Coronary artery (tissue), 2 donors: ENCODE measurements at places on chromosomes 12 and 14.

GRCh38 chr14:76205708-76206107 is 54.0 kb downstream of the GPATCH2L start:
- DNase-seq = no peak

- no peak for DNase-seq
Measured at GRCh38 chr12:120416490-120417216, 21.3 kb upstream of the COX6A1 start.

- DNase-seq = no peak
Measured at GRCh38 chr14:88962356-88962755, 137.9 kb downstream of the TTC8 start.

GRCh38 chr12:69239922-69240630 is 707 bp downstream of the CPSF6 start:
- peak; percentile 79 for DNase-seq

DNA sequence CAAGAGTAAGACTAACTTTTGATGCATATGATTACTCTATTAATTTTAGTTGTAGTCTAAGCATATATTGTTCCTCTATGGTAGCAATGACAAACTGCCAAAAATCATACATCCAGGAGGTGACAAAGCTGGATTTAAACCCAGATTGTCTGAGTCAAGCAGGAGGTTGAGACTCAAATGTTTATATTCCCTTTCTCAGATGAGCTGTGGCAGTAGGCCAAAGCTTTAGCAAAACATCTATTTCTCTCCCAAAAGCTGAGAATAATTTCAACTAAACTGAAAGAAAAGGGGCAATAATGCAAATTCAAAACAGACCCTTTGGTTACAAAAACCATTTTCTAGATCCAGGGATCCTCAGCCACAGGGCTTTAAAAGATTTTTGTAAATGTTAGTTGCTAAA is 173.6 kb downstream of the SEC23A start:
- DNase-seq = no peak

DNA sequence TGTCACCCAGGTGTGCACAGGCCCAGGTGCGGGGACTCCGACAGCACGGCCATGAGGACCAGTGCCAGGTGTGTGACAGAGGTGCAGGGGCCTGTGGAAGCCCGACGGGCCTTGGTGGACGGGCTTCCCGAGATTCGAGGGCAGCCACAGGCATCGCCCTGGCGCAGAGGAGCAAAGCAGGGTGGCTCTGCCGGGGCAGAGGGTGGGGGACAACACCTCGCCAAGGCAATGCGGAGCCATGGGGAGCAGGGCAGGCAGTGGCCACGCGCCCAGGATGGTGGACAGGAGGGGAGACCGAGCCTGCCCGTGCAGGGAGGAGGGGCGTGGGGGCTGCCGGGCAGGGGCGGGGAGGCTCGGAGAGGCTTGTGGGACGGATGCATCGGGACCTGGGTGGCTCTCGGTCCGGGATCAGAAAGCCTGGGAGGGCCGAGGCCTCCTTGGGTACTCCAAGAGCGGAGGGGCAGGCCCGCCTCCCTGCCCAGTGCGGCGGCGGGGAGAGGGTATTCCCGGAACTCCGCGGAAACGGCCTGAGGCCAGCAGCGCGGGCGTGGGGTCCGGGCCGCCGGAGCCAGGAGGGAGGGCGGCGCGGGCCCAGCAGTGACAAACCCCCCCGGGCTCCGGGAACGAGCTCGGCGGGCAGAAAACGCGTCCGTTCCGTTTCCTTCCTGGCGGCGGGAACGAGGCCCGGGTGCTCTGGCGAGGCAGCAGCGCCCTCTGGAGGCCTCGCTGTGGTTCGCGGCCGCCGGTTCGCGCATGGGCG is 1.6 kb downstream of the TMEM121 start:
- no peak for DNase-seq

GRCh38 chr14:99185436-99186068 is 86.4 kb downstream of the BCL11B start:
- no peak for DNase-seq

- no peak for DNase-seq
Measured at GRCh38 chr14:58537004-58537403, 100.8 kb upstream of the DACT1 start.

DNA sequence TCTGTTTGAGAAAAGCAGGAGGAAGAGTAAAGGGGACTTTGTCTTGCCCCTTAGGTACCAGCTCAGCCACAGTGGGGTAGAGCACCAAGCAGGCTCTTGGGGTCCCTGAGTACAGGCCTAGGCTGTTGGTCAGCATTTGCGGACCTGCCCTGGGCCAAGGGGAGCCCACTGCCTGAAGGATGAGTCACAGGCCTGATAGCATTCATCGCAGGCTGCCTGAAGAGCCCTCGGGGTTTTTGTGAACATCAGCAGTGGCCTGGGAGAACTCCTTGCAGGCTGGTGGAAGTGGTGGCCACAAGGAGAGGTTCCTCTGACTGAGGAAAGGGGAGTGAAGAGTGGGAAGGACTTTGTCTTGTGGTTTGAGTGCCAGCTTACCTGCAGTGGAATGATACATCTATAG is 25.0 kb upstream of the P2RX7 start:
- no peak for DNase-seq

DNA sequence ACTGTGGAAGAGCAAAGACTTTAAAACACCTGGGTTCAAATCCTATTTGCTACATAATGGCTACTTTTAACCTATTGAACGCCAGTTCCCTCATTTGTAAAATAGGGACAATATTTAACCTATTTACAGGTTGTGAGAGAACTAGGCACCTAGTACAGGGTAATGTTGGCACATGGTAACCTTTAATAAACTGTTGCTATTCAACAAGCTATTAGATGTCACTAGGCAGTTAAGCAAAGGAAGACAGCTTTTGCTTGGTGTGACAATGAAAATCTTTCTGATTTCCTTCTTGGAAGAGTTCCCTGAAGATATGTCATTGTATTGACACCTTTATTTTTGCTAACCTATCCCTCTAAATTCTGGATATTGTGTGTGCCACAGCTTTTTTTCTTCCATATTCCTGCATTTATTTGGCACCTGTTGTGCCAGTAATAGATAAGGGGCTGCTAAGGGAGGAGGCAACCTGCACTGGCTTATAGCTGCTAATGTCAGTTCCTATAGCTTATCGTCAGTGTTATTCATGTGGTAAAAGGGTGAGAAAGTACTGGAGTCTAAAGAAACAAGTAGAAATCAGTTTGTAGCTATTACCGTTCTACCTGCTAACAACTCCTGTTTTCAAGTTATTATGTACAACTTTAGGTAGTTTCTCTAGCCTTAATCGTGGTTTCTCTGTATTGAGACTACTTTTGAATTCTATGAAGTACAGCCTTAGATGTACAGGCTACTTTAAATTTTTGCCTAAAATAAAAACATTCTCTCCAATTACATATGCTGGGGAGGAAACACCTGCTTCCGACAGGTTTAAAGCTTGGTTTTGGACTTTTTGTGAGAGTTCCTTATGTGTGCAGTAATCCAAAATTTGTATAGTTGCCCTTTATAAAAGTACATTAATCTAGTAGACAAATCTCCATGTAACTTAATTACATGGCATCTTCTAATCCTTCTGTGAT is 24.3 kb downstream of the HIF1A start:
- DNase-seq = no peak

DNA sequence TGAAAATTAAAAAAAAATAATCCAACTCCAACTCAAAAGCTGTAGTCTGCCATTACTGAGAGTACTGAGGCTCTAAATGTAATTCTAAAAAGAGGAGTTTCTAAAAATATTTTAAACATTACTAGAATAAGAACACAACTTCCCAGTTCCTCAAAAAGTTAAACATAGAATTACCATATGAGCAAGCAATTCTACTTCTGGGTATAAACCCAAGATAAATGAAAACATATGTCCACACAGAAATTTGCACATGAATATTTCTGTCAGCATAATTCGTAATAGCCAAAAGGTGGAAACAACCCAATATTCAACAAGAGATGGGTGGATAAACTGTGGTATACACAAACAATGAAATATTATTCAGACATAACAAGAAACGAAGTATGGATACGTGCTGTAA is 15.0 kb upstream of the NR2C1 start:
- no peak for DNase-seq

DNA sequence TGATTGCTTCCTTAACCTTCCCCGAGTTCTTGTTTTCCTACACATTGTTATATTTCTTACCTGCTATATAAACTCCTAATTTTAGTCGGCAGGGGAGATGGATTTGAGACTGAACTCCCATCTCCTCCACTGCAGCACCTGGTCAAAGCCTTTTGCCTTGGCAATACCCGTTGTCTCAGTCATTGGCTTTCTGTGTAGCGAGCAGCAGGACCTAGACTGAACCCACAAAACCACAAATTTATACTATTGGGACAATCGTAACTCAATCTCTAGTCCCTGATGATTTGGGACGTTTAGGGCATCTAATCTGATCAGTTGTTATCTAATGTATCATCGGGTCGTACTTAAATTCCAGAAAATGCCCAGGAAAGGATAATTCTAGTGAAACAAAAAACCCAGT is 37.8 kb upstream of the BAZ1A start:
- no peak for DNase-seq

DNA sequence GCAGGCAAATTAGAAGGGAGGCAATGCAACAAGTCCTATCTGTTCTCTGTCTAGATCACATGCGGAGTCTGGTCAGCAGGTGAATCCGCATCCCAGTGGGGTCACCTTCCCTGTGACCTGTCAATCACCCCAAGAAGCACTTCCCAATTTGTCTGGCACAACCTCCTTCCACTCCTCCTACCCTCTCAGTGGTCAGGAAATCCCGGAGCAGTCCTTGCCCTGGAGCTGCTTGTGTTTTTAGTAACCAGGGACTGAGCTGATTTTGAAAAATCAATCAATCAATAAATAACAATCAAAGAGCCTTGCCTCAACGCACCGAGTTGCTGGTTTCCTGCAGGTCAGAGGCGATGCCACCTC is 572 bp upstream of the ACSS3 start:
- DNase-seq = no peak

GRCh38 chr14:104561124-104561557 is 18.4 kb upstream of the C14orf180 start:
- DNase-seq = no peak

DNA sequence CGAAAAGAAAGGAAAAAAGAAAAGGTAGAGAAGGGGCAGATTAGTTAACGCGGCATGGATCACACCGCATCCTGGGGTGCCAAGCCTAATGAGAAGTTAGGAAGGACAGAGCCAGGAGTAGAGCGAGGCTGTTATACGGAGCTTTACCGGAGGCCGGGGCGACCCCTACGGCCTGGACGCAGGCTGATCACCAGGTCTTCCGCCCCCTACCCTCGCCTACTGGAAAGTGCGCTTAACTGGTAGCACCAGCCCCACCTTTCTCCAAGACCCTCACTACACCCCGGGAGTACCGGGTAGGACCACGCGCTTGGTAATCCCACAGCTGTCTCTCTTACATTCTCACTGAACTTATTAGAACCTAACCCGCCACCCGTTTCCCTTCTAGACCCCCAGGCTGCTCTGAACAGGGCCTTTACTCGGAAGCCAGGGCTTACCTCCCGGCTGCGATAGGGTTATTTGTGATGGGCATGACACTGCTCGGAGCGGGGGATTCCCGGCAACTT is 33.8 kb downstream of the WBP11 start:
- DNase-seq = peak; percentile 74
